ENCODE measurements at places on chromosomes 11 and 22.

DNA sequence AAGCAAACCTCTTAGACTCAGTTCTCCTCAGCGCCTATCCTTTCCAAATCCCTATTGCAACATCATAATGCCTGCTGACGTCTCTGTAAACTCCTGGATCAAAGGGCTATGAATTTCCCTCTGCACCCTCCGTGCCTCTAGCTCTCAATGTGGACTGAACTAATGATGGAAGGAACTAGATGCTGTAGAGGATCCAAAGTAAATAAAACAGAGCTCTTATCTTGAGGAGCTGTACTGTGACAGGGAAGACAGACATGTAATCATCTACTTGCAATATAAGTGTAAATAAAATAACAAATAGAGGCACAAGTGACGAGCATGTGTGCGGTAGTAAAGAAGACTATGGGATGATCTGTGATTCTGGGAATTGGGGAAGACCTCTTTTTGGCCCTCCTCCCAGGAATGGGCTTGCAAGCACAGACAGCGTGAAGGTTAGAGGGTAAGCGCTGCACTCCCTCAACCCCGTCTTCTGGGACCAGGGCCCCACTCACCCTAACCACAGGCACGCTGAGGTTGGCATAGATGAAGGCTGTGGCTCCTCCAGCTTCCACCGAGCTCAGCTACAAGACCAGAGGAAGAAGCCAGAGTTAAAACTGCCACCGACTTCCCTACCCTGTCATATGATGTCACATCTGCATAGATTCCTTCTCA lies 42.2 kb downstream of the P4HA3 start:
- peak; percentile 90 for DNase-seq

DNA sequence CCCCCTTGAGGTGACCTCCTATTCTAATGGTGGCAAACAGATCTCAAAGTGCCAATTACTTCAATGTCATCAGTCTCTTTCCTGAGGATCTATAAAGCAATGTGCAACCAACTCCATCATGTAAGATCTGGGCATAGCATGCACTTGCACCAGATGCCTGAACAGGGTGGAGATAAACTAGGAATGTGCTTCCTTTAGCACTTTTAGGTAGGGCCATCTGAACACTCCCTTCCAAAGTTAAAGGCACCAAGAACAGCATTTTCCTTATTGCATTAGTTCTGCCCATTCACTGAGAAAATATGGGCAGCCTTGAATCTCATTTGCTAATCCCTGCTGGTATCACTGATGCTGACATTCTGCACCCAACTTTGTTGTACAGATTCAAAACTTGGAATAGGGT lies 112.0 kb downstream of the SGSM3 start:
- DNase-seq, result no peak

DNA sequence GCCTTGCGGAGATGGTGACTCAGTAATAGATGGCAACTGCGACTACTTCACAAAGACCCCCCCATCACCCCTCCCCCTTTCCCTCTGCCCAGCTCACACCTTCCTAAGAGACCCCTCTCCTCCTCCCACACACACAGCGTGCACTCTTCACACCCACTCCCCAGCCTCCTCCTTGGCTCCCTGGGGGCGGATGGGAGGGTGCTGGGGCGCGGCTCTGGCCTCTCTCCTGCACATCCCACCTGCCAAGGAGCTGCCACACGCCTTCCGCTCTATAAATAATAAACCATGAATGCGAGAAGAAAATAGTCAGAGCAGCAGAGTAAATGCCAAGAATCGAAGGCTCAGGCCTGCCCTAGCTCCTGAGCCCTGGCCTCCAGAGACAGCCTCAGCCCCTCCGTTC lies 4.5 kb downstream of the P2RX3 start:
- no peak for DNase-seq

DNA sequence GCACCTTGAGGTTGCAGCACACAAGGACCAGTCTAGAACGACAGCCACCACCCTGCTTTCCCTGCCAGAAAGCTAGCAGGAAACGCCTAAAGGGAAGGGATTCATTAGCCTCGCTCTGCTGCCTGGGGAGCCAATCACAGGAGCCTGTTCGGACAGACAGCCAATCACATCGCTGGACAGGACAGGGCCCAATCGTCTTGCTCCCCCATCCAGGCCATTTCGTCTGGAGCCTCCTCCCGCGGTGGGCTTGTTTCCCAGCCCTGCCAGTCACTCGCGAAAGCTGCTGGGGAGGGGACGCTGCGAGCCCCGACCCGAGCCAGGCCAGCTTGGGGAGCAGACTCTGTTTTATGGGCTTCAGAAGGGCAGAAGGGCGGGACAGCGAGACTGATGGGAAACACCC lies 79.8 kb upstream of the NCAM1 start:
- DNase-seq, result peak; percentile 91

GRCh38 chr22:28817919-28818859 lies 17.8 kb upstream of the XBP1 start:
- peak; percentile 54 for DNase-seq

DNA sequence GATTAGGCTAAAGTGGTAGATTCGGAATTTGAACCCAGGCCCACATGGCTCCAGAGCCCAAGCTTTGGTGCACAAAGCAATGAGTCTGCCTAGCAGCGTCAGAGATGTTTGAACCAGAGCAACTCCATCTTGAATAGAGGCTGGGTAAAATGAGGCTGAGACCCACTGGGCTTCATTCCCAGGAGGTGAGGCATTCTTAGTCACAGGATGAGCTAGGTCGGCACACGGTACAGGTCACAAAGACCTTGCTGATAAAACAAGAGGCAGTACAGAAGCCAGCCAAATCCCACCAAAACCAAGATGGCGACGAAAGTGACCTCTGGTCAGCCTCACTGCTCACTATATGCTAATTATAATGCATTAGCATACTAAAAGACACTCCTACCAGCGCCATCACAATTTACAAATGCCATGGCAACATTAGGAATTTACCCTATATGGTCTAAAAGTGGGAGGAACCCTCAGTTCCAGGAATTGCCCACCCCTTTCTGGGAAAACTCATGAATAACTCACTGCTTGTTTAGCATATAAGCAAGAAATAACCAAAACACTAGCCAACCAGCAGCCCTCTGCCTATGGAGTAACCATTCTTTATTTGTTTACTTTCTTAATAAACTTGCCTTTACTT lies 40.3 kb upstream of the DAGLA start:
- no peak for DNase-seq

GRCh38 chr11:75475767-75476650 lies 43.0 kb upstream of the KLHL35 start:
- no peak for DNase-seq

- no peak for DNase-seq
These were observed 157.8 kb downstream of the CCDC34 start for GRCh38 chr11:27205250-27205649.

DNA sequence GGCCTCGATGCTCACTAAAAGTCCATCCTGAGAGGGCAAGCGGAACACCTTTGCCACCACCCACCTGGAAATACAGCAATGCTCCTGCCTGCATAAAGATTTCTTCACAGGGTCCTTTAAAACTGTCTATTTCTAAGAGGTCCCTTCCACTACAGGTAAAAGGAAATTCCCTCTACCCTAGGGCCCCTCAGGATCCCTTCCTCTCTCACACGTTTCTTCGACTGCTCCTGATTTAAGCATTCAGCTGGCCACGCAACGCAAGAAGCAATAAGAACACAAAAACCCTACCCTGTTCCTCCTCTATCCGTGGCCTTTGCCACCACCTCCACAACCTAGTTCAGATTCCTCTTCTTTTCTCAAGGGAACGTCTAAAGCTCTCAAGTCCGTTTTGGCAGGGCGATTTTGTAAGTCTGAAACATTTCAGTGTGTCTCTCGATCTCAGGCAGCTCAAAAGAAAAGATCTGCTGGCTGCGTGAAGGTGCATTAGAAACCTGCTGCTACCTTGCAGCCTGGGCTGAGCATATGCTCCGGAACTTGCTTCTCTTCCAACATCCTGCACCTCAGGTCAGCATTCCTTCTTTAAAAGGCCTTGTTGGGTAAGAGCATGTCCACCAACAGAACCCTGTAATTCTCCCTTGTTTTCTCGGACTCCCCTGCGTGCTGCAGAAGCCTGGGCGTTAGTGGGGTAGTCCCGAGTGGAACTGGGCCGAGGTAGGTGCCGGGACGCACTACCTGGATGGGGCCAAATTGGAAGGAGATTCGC lies 1.6 kb downstream of the LGR4 start:
- peak; percentile 34 for DNase-seq

DNA sequence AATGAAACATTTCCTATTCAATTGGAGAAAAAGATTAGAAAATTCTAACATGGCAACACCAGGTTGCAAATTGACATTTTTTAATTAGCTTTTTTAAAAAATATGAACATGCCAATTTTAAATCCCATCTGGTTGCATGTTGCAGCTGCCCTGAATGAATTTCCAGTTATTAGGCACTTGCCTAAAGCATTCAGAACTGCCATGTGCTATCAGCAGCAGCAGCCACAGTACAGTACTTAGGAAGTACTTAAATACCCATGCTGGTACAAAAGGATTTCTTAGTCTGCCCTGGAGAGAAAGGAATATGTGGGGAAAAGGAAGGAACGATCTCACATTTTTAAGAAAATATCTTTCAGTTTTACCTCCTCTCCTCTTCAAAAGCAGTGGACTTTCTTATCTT lies 46.2 kb downstream of the FAM168A start:
- DNase-seq, result no peak

GRCh38 chr22:33684087-33684486 lies 236.2 kb downstream of the LARGE1 start:
- DNase-seq, result no peak

GRCh38 chr11:123330948-123331347 lies 99.1 kb upstream of the GRAMD1B start:
- no peak for DNase-seq

- DNase-seq, result peak; percentile 99
These were observed 555.3 kb downstream of the MIAT start for GRCh38 chr22:27212617-27213177.

DNA sequence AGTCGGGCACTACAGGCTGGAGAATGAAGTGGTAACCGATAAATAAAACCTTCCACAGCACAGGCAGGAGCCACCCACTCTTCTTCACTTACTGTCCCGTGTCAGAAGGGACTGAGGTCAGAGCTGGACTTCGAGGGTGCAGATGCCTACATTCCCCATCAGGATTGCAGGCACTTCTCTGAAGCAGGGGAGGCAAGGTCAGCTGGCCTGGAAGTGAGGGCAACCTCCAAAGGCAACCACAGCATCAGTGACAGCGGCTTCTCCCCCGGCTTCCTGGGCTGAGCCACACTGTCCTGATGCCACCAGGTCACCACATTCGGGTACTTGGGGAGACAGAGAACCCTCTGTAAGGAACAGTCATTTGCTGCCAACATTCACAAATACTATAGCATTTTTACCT lies 22.7 kb downstream of the TCIRG1 start:
- DNase-seq, result no peak

DNA sequence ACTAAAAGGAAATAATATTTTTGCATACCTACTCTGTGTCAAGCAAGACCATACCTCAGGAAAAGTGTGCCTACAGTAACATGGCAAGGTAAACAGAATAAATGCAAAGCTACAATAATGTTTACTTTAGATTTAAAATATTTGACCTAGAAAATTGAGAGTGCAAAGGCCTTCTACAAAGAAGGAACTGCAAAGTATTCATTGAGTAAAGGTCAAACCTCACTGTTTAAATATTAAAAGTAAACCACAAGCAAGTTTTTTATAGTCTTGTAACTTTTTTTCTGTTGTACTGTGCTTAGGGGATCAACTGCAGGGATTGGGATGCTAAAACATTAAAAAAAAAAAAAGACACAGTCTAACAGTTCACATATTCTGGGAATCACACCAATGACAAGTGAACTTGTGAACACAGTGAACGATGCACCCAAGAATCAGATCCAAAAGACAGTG lies 48.8 kb downstream of the CWF19L2 start:
- no peak for DNase-seq

- no peak for DNase-seq
These were observed 268.5 kb downstream of the SOX6 start for GRCh38 chr11:16087886-16088285.

DNA sequence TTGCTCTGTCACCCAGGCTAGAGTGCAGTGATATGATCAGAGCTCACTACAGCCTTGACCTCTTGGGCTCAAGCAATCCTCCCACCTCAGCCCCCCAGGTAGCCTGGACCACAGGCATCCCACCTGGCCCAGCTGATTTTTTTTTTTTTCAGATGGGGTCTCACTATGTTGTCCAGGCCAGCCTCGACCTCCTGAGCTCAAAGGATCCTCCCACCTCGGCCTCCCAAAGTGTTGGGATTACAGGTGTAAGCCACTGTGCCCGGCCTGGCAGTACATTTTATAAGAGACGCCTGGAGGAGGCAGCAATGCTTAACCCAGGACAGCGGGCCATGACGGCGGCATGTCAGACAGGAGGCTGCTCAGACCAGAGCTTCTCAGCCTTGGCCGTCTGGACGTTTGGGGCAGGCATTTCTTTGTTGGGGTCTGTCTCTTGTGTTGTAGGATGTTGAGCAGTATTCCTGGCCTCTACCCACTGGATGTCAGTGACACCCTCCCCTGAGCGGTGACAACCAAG lies 4.3 kb downstream of the LGALS2 start:
- DNase-seq, result no peak

- DNase-seq, result peak; percentile 85
These were observed 71.5 kb upstream of the TTC12 start for GRCh38 chr11:113242767-113243397.

DNA sequence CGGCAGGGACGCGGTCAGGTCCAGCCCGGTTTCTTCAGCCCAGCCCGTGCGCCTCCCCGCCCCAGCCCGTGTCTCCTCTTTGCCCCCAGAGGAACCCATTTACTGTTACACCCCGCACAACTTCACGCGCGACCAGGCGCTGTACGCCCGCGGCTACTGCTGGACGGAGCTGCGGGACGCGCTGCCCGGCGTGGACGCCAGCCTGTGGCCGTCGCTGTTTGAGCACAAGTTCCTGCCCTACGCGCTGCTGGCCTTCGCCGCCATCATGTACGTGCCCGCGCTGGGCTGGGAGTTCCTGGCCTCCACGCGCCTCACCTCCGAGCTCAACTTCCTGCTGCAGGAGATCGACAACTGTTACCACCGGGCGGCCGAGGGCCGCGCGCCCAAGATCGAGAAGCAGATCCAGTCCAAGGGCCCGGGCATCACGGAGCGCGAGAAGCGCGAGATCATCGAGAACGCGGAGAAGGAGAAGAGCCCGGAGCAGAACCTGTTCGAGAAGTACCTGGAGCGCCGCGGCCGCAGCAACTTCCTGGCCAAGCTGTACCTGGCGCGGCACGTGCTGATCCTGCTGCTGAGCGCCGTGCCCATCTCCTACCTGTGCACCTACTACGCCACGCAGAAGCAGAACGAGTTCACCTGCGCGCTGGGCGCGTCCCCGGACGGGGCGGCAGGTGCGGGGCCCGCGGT lies 6.5 kb downstream of the PANX2 start:
- no peak for DNase-seq

DNA sequence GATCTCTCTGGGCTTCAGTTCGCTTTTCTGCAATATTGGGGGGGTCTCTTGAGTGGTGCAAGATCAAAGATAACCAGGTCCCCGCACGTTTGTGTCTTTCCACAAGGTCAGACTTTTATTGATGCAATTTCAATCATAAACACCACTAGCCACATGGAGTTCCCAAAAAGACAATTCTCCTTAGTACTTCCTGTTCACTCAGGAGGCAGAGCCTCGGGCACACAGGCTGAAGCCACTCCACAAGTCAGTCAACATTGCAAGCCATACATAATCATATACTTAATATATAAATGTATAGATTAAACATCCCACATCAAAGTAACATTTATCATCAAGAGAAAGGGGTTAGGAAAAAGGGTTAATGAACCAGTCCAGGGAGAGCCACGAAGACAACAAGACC lies 12.0 kb downstream of the ST14 start:
- DNase-seq, result no peak

GRCh38 chr11:995752-996420 lies 40.6 kb downstream of the MUC6 start:
- DNase-seq, result peak; percentile 72

All from umbilical cord (tissue), 2 donors.